ENCODE measurements at places on chromosomes 2 and 18.

GRCh38 chr2:19673213-19673791 is 228.5 kb downstream of the TTC32 start:
- DNase-seq: no peak

DNA sequence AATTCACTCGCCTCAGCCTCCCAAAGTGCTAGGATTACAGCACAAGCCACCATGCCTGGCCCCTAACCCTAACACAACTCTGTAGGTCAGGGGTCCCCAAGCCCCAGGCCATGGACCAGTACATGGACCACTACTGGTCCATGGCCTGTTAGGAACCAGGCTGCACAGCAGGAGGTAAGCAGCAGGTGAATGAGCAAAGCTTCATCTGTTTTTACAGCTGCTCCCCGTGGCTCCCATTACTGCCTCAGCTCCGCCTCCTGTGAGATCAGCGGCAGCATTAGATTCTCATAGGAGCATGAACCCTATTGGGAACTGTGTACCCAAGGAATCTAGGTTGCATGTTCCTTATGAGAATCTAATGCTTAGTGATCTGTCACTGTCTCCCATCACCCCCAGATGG is 201.7 kb downstream of the NRP2 start:
- no peak for DNase-seq

DNA sequence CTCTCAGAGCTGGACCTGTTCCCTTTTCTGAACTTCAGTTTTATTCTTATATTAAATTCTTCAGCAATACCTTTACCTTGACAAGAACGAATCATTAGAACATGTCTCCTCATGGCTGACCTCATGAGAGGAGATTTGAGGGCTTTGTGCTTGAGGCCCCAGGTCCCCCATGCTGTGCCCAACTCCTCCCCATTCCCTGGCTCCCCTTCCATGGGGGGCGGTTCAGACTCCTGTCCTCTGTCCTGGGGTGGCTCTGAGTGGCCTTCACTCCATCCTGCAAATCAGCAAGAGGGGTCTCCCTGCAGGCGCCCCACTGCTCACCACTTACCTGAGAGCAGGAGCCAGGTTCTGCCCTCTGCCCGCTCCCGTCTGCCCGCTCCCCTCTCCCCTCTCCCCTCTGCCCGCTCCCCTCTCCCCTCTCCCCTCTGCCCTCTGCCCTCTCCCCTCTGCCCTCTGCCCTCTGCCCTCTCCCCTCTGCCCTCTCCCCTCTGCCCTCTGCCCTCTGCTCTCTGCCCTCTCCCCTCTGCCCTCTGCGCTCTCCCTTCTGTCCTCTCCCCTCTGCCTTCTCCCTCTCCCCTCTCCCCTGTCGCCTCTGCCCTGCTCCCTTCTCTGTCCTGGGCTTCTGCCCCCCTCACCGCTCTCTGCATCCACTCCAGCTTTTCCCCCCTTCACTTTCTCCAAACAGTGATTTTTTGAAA is 98.7 kb upstream of the ALKAL2 start:
- no peak for DNase-seq

GRCh38 chr2:149827585-149828126 is 240.1 kb upstream of the MMADHC start:
- no peak for DNase-seq

DNA sequence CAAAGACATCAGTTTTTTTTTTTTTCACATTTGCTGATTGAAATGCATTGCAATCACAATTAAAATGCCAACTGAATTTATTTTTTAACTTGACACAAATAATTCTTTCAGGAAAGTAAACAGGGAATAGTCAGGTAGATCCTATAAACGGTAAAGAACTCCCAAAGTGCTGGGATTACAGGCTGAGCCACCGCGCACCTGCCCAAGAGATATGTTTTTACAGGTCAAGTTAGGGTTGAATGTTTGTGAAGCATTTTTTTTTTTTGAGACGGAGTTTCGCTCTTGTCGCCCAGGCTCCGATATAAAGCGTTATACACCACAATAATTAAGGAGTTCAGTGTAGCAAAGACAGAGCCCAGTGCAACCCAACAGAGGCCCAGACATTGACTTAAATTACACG is 15.1 kb downstream of the ITM2C start:
- DNase-seq: no peak

DNA sequence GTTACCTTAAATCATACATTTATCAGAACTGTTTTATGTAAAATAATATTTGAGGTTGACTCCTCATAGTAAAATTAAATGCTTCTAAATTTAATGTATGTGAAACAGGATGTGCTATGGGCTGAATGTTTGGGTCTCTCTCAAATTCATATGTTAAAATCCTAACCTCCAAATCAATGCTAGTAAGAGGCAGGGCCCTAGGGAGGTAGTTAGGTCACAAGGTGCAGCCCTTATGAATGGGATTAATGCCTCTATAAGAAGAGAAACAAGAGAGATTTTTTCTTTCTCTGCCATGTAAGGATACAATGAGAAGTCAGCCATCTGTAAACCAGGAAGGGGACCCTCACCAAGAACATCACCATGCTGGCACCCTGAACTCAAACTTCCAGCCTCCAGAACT is 67.2 kb upstream of the ETAA1 start:
- no peak for DNase-seq

GRCh38 chr2:240599141-240599583 is 12.6 kb downstream of the CAPN10 start:
- no peak for DNase-seq

- DNase-seq: no peak
Measured at GRCh38 chr2:89850481-89850880, 1159.0 kb downstream of the RPIA start.

DNA sequence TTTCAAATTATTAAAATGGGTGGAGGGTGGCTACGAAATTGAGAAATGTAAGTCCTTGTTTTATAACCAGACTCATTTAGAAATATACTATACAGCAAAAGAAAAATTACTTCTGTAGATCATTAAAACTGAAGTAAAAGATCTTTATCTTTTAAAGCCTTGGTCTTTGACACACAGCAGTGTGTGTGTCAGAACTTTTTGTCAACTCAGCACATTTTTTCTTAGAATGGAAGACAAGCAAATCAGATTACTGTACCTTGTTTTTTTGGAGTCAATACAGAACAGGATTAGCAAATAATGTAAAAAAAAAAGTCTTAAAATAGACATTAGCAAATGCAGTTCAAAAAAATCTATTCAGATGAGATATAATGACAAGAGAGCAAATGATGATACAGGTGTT is 49.1 kb downstream of the C2orf76 start:
- DNase-seq: no peak

DNA sequence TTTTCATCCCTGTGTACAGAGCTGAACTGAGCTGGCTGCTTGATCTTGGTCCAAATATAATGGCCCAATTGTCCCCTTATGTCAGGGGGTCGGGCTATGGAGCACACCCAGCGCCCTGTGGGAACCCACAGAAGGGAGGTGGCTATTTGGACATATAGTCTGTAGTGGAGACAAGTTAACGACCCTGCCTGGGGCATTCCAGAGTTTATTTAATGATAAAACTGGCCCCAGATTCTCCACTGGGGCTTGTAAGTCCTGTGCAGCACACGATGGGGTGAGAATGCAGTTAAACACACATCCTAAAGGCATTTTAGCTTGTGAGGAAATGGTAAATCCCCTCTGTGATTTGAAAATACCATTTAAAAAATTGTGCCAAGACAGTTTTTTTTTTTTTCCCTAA is 72.9 kb downstream of the QPCT start:
- DNase-seq: no peak

GRCh38 chr2:42928692-42929545 is 136.5 kb upstream of the HAAO start:
- no peak for DNase-seq

DNA sequence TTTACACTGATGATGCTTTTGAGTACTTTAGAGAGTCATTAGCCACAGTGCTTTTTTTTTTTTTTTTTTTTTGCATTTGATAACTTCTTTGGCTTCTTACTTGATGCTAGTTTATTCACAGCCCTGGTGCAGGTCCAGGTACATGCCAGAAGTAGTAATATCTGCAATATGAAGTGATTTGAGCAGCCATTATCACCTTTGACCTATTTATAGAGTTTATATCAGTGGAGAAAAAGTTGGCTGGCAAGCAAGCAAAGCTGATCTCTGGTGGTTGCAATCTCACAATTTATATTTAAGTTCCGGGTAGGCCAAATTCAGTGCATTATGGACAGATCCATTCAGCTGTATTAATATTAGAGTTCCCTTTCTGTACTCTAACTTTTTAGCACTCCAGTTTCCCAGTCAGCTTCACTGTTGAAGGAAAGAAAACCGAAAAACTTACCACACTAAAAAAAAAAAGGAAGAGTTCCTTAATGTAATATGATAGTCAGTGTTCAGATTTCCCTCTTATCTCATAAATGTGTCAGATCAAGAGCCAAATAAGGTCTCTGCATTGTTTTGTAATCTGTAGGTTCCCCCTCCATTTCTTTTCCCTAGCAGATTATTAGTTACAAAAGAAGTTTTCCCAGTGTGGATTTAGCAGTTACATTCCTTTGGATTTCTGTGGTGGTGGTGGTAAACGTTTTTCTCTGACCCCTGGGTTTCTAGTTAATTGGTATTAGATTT is 78.6 kb downstream of the HAUS1 start:
- DNase-seq: no peak

GRCh38 chr2:153388246-153388645 is 90.3 kb downstream of the RPRM start:
- DNase-seq: no peak

DNA sequence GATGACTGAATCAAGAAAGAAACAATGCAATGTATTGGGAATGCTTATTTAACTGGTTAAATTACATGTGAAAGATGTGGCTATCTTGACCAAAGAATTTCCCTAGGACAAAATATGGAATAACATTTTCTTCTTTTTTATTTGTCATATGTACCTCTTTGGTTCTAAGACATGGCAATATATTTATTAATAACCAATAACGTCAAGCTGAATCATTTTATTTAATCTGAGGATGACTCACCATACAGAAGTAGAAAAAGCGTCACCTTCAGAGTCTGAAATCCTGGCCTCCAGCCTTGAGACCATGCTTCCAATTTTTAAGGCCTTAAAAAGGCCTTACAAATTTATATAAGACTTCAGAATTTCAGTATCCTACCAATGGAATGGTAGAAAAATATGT is 1464.9 kb downstream of the SUCLG1 start:
- no peak for DNase-seq

GRCh38 chr2:208783184-208783583 is 376.6 kb downstream of the PTH2R start:
- DNase-seq: no peak

DNA sequence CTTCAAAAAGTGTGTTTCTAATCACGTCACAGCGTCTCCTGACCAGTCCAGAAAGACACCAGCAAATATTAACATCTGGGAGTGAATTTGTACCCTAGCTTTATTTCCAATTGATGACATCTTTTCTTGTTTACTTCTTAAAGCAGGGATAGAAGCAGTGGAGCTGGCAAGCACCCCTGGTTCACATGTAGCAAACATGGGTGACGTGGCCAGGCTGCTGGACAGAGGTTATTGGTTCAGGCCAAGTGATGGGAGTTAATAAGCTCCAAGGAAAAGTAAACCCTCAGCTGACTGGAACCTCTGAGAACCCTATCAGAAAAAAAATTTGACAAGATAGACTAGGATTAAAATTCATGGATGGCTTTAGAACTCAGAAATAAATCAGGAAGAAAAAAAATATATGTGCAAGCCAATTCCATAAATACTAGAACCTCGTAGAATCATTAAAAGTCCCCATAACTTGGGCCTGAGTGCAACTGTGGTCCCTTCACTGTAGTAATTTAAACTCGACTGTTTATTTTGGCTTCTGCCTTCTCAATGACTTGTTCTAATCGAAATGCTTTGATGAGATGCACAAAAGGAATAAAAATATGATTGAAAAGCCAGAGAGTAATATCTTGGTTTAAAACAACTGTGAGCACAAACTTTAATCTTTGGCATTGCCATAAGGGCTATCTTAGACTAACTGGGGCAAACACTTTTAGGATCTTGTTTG is 121.5 kb upstream of the CTAGE1 start:
- DNase-seq: no peak

Data from activated naive CD8-positive, alpha-beta T cell treated with anti-CD3 and anti-CD28 coated beads, Interleukin-2, amount 50 U/mL, for 24 hours (primary cell).